NCI-H446 (cell line): ENCODE measurements at places on chromosomes 5 and 9.

DNA sequence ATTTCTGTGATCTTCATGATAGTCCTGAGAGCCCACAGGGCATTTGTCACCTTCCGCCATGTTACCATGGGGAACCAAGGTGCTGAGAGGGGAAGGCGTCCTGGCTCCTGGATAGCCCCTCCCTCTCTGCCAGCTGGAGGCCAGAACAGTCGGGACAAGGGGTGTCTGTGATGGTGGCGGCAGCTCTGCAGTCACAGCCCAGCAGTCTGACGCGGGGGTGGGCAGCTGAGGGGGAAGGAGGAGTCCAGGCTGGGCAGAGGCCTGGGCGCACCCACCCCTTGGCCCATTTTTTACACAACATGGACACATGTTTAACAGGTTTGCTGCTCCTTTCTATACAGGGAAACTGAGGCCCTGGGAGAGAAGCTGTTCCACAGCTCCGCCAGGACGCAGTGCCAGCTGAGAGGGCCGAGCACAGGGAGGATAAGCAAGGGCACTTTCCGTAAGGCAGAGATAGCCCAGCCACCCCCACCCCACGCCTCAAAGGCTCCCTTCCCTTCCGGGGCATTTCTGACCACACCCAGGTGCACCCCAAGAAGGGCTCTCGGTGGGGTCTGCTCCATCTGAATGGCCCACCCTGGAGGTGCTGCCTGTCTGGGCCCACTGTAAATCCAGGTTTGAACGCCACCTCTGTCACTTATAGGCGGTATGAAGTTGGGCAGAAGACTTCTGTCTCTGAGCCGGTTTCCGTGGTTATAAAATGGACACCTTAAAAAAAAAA lies 17.1 kb downstream of the LRRC8A start:
- DNase-seq, result no peak

DNA sequence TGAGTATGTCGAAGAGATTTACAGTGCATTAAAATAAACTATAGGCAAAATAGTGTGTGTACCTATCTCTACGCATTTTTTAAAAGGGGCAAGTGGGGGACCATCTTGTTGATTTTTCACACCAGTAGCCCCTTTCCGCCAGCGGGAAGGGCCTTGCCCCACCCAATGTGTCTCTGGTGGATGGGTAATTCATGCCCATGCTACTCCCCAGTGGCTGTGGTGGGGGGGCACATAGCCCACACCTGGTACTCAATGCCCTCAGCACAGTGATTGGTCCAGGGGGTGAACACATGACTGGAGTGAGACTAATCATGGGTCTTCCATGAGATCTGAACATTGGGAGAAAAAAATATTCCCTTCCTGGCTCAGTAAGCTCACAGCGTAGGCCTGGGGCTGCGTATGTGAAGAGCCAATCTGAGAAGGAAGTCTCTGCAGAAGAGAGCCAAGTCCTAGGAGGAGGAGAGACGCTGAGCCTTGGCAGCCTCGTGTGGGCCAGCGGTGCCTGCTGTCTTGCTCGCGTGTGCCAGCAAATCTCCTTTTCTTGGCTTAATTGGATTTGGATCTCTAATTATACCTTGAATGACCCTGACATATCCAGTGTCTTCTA lies 103.4 kb downstream of the ADAMTS2 start:
- DNase-seq, result peak; percentile 13

- DNase-seq, result no peak
These were observed 6.1 kb upstream of the RASGEF1C start for GRCh38 chr5:180214870-180215770.

GRCh38 chr5:160071516-160071915 lies 47.7 kb downstream of the PWWP2A start:
- DNase-seq, result no peak

- DNase-seq, result no peak
These were observed 7.9 kb upstream of the ESM1 start for GRCh38 chr5:54993318-54993717.

GRCh38 chr5:32057187-32058096 lies 116.7 kb downstream of the GOLPH3 start:
- peak; percentile 29 for DNase-seq

DNA sequence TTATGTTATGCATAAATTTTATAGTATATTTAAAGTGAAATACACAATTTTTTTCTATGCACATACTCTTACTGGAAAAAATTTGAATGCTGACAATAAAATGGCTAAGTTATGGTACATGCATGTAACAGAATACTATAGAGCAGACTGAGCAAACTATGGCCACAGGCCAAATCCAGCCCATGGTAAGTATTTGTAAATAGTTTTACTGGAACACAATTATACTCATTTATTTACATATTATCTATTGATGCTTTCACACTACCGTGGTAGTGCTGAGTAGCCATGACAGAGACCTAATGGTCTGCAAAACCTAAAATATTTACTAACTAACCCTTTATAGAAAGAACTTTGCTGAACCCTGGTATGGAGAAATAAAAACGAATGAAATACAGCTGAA lies 45.7 kb downstream of the TEX10 start:
- no peak for DNase-seq

DNA sequence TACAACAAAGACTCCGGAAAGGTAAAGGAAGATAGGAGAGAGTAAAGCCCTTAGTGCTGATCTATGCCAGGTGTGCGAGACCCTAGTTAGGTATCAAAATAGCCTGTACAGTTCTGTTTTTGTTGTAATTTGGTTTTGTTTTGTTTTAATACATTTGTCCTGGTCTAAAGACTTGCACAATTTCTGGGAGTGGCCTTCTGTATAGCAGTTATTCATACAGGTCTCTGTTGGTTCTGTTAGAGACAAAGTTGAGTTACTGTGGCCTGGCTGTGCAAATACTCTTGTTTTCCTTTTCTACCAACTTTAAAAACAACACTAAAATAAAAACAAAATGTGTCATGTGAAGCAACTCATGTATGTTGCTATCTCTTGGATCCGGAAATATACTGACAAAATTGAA lies 163.6 kb downstream of the COMMD10 start:
- DNase-seq, result no peak

DNA sequence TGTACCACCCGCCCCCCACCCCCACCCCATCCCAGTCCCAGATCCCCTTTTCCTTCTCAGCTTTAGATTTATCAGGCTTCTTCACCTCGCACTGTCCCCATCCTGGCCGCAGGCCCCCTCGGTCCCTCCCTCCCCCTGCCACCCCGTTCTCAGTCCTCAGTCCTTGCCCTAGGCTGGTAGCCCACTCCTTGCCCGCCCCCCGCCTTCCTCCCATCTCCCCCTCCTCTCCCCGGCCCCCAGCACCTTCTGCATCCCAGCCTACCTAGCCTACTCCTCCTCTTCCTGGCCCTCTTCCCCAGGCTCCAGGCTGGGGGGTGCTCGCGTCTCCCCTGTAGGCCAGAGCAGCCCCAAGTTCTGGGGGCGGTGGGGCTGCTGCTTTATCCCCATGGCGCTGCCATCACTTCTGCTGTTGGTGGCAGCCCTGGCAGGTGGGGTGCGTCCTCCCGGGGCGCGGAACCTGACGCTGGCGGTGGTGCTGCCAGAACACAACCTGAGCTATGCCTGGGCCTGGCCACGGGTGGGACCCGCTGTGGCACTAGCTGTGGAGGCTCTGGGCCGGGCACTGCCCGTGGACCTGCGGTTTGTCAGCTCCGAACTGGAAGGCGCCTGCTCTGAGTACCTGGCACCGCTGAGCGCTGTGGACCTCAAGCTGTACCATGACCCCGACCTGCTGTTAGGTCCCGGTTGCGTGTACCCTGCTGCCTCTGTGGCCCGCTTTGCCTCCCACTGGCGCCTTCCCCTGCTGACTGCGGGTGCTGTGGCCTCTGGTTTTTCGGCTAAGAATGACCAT lies 828 bp downstream of the NPR2 start:
- no peak for DNase-seq
